Osteocyte (in vitro differentiated cells): ENCODE measurements at places on chromosomes 16 and 17.

GRCh38 chr16:48438414-48438813, 53.2 kb upstream of the SIAH1 start:
- no peak for DNase-seq

GRCh38 chr16:87698676-87699199, 67.0 kb downstream of the KLHDC4 start:
- DNase-seq, result no peak

GRCh38 chr17:62892061-62892675, 73.9 kb upstream of the TANC2 start:
- DNase-seq, result no peak

GRCh38 chr16:28304214-28304613, 11.9 kb downstream of the SBK1 start:
- DNase-seq, result no peak

GRCh38 chr16:25256695-25257469, 763 bp downstream of the ZKSCAN2 start:
- no peak for DNase-seq

- DNase-seq, result no peak
Observed at GRCh38 chr17:82445542-82445941, 5.0 kb downstream of the CYBC1 start.

- no peak for DNase-seq
Observed at GRCh38 chr16:1428511-1428910, 2.4 kb upstream of the PERCC1 start.

- no peak for DNase-seq
Observed at GRCh38 chr17:80615376-80615775, 70.7 kb downstream of the RPTOR start.

DNA sequence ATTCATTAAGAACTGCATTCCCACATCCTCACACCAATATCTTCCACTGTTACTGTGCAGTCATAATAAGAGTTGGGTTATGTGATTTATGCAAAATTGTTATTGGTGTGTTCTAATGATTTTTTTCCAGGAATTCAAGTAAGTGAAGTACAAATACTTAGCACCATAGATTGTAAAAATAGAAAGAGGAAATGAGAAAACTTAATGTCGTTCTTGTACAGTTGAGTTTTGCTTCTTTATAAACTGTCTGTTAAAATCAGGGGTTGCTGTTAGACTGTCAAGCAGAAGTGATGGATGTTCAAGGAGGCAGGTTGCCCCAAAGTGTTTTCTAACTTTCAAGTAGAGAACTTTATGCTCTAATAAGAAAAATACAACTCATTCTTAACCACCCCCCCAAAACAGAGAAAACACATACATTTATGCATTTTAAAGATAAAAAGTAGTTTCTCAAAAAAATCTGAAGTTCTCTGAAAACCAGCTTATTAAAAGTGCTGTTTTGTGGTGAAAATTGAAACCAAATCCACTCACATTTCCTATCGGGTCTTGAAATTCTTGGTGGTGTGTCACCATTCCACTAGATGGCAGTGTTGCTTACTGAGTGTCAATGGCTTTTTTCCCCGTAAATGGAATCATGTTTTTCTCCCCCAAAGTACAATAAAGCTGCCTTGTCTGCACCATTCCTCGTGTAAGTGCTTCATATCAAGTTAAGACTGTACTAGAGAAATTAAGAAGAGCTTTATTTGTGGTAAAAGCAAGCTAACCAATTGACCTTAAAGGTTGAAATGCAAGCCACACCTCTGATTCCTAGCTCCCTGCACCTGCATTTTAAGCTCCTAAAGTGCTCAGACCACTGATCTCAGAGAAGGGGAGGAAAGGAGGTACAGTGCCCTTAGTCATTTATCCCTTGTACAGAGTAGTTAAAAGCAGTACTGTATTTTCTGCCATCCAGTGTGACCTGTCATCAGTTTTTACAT, 4.7 kb upstream of the IGSF6 start:
- DNase-seq, result no peak

GRCh38 chr17:12180644-12181261, 160.1 kb downstream of the MAP2K4 start:
- DNase-seq, result no peak

DNA sequence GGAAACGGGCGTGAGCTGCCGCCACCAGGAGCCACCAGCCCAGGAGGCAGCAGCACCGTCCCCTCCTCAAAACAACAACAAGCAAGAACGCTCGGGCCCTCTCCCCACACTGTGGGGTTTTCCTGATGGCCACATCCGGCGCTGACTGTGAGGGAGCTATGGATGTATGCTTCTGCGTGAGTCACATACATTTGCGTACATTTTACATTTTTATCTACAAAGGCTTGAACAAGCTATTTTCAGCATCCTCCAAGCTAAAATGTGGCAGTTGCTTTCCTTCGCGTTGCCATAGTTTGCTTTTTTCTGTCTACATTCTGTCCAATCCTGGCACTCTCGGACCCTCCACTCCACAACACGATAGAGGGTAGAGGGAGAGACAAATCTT, 2.0 kb upstream of the ABR start:
- no peak for DNase-seq

DNA sequence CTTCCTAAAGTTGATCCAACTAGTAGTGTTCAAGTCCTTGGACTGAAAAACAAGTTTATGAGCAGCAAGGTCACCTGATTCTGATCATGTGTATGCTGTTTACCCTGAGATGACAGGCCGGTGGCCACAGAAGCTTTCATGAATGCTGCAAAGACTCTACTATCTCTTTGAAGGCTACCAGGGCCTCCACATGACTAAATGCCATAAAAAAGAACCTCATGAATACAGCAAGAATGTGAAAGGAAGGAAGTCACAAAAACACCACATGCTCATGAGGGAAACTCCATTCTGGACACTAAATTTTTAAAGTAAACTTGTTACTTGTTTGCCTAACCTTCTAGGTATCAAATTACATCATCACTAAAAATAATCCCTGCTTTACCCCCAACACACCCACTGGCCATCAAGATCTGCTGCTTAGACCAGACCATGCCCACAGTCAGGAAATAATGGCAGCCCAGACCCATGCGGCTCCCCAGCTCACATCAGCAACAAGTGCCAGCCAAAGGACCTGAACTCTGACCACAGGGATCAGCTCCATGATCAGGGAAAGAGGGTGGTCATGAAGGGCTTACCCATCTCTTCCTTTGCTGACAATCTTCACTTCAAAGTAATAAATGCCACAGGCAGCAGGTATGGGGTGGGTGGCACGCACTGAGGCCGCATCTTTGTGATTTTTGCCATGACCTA, 1.4 kb downstream of the RANBP10 start:
- DNase-seq, result no peak
